ENCODE measurements at places on chromosomes 1 and 21.

- DNase-seq: no peak
Observed at GRCh38 chr1:72946903-72947499, 664.7 kb upstream of the NEGR1 start.

GRCh38 chr1:229717786-229718576 is 91.9 kb downstream of the URB2 start:
- DNase-seq: no peak

DNA sequence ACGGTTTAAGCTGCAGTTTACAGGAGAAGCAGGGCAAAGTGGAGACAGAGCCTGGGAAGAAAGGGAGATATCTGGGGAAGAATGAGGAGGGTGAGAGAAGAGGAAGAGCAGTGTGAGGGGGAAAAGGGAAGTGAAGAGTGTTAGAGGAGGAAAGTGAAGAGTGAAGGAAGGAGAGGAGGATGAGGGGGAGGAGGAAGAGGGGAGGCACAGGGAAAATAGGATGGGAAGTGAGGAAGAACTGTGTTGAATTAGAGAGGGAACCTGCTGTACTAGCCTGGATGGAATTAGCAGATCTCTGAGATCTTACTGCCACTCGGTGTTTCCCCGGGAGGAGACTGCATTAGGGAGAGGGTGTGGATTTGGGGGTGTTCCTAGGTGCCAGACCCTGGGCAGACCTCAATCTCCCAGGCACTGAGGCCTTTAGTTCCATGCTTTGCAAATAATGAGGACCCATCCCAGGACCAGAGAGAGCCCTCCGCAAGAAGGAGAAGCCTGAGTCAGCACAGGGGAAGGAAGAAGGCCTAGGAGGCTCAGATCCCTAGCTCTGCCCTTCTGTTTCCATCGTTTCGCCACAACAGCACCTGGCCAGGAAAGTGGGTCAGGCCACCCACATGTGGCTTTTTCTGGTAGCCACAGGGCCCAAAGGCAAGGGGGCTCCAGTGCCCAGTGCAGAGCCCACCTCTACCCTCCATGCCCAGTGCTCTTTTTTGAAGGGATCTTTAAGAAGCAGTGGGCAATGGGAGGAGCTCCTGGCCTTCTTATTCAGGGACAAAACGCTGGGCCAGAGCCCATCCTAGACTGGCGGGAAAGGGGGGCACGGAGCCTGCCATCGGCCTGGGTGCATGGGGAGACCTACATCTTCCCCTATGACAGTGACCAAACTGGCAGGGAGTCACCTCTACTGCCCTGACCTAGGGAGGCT is 2.0 kb downstream of the LRRN2 start:
- no peak for DNase-seq

GRCh38 chr1:169809370-169810095 is 14.8 kb upstream of the METTL18 start:
- DNase-seq: peak; percentile 8

- DNase-seq: no peak
Observed at GRCh38 chr1:113830039-113830438, 17.8 kb upstream of the RSBN1 start.

- DNase-seq: no peak
Observed at GRCh38 chr1:203349773-203350524, 973 bp downstream of the FMOD start.

- no peak for DNase-seq
Observed at GRCh38 chr1:201591981-201592380, 53.1 kb downstream of the NAV1 start.

GRCh38 chr1:243388276-243388675 is 132.4 kb downstream of the SDCCAG8 start:
- no peak for DNase-seq

DNA sequence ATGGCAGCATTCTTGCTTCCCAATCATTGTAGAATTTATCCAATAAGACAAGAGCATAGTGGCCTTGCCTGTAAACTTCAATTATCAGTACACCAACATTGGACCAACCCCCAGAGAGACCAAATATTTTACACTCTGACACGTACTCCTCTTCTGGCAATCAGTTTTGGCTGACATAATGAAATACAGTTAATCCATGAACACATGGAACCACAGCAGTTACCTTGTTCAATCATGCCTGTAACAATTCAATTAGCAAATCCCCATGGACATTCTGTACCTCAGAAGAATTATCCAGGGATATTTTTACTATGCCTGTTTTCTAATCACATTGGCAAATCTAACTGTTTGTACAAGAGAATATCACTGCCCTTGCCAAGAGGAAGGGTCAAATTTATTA is 2162.0 kb downstream of the MRPL39 start:
- DNase-seq: no peak

DNA sequence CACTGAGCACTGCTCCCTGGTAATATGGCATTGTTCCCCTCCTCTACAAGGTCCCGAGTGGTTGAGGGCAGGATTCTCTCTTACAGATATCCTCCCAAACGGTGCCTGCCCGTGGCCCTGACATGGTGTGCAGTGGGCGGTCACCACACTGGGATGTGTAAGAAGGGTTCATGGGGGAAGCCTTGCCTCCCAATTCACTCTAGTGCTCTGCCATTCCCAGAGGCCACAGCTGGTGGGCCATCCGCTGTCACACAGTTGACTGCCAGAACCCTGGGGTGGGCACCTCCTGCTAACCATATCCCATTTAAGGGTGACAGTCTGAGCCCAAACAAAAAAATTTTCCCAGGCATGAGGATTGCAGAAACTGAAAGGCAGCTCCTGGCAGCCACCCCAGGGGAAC is 9.1 kb downstream of the GJA5 start:
- DNase-seq: no peak

- DNase-seq: no peak
Observed at GRCh38 chr1:48817505-48818114, 40.9 kb upstream of the BEND5 start.

DNA sequence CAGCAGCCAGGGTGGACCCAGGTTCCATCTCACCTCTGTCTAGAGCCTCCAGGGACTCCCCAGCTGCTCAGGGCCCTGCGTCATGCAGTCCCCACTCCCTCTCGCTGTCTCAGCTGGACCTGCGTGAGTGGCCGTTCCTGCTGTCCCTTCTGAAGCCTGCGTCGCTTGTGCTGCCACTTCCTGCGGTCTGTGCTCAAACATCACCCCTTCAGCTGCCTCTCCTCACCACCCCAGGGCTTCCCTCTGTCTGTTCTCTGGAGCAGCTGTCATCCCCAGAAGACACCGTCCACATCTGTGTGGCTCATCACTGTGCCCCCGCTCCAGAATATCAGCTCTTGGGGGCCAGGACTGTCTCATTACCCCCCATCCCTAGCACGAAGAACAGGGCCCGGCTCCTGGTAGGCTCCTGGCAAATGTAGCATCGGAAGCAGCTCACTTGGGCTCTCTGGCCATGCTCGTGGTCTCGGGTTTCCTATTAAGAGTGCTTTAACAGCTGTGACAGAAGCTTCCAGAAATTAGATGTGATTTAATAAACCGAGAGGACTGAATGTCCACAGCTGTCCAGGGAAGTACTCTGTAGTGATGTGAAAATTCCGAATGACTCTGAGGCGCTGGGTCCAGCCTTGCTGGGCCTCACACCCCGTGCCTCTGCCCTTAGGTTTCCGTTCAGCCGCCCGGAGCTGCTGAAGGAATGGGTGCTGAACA is 3.3 kb downstream of the THAP3 start:
- DNase-seq: no peak

DNA sequence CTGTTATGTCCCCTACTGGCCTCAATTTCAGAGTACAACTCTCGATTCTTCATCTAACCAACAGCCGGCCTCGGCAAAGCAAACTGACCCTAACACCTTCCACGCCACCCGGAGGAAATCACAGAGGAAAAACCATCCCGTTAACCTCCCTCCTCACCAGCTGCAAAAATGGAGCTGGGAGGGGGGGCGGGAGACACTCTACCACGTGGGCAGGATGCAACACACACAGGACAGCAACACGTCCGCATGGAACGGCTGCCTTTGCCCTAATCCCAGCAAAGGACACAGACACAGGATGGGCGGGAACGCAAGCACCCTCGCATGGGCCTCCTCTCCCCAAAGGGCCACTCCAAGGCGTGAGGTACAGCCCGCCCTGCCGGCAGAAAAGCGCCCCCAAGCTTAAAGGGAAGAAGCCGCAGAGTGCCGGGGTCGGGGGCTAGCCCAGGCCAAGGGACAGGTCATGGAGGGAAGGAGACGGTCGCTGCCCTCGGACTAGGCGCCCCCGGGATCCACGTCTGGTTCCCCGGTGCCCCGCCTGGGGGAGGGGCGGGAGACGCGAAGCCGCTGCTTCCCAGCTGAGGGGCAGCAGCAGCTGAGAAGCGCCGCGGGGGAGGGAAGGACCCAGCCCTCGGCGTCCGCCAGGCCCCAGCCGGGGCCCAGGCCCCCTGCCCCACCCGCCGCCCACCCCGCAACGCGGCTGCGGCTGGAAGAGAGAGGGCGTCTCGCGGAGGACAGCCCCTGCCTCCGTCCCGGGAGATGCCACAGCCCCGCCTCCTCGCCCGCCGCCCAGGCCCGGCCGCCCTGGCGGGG is 590 bp downstream of the FOXJ3 start:
- DNase-seq: peak; percentile 23

DNA sequence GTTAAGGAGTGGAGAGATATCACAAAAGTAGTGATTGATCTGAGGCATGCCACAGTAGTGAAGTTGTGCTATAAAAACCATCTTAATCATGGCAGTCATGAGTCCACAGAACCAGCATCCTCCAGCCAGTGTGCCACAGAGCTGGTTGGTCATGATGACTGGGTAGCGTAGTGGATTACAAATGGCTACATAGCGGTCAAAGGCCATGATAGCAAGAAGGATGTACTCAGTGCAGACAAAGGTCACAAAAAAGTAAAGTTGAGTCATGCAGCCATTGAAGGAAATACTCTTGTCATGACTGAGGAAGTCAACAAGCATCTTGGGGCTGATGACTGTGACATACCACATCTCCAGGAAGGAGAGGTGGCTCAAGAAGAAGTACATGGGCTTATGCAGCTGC is 6.7 kb downstream of the OR6Y1 start:
- no peak for DNase-seq

- no peak for DNase-seq
Observed at GRCh38 chr1:14642712-14643111, 44.2 kb downstream of the KAZN start.

- DNase-seq: no peak
Observed at GRCh38 chr21:43348170-43348766, 78.7 kb downstream of the SIK1 start.

- no peak for DNase-seq
Observed at GRCh38 chr1:6360517-6361070, 33.0 kb downstream of the ACOT7 start.

DNA sequence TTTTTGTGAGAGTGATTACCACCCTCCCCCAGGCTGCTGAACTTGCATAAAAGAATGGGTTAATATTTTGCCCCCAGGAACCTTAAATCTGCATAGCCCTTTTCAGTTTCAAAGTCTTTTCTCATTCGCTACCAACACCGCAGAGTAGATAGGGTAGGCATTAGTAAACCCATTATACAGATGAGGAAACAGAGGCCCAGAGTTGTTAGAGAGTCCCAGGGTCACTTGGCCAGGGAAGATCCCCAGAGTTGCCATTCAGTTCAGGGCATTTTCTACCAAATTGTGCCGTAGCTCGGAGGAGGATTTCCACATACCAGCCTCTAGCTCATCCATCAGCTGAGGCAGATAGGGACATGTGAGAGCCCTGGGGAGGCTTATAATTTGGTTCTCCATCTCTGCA is 40.5 kb downstream of the NEK2 start:
- no peak for DNase-seq
